ENCODE measurements at places on chromosomes 4 and X. TPM values are rescaled to one million over a fixed set of nuclear protein-coding genes. Genes with fewer than 3 reads are reported as not detected.

DNA sequence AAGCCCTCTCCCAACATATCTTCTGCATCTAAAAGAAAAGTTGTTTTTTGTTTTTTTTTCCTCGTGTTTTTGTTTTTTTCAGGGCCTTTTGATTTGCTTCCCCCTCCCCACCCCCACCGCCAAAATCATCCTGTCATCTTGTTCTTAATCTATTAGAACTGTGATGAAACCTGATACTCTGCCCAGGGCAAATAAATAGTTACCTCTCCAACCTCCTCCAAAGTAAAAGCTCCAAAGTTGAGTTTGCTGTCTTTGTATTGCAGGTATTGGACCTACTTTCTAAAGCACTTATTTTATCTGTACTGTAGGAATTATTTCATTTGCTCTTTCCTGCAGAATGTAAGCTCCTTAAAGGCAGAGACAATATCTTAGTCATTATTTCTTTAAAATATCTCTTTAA is 172.9 kb downstream of the SOWAHB start:
- no peaks in the 10 kb centered on the region for H3K36me3 ChIP-seq
- DNase-seq: no peak
- H3K27me3 ChIP-seq: no peaks in the 10 kb centered on the region
- H3K4me1 ChIP-seq: peaks cover 10% of the 10 kb centered on the region
- no peak overlapping the region for H3K27ac ChIP-seq
- H3K4me3 ChIP-seq: no peak overlapping the region

H2BW2 gene
- total RNA-seq: not detected

GRCh38 chr4:179755322-179755721 is 2313.1 kb upstream of the AGA start:
- no peaks in the 10 kb centered on the region for H3K4me1 ChIP-seq
- no peaks in the 10 kb centered on the region for H3K36me3 ChIP-seq
- no peak overlapping the region for H3K27ac ChIP-seq
- no peaks in the 10 kb centered on the region for H3K27me3 ChIP-seq

CC2D2A gene
- 13.6 TPM for total RNA-seq

REELD1 gene
- 0.13 TPM for total RNA-seq

DNA sequence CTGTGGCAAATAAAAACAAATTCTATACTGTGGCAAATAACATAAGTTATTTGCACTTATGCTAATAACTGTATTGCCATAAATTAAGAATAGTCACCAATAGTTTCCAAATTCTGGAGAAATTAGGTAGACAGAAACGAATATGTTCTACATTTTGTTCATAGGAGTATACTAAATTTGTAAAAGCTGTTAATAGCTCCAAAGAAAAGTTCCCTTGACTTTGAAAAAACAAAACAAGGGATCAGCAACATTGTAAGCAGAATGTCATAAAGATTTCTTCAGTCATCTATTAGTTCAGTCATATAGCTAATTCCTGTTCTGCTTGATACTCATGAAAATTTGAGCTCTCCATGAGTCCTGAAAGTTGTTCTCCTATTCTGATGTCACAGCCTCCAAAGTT is 1472.8 kb downstream of the C4orf33 start:
- no peak overlapping the region for H3K4me3 ChIP-seq
- no peak overlapping the region for H3K27ac ChIP-seq
- DNase-seq: no peak
- H3K27me3 ChIP-seq: no peaks in the 10 kb centered on the region
- no peaks in the 10 kb centered on the region for H3K4me1 ChIP-seq

All from thyroid gland (tissue), 4 donors.